Activated T-cell treated with anti-CD3 and anti-CD28 coated beads, Interleukin-2, amount 50 U/mL, for 72 hours (primary cell): ENCODE measurements at places on chromosomes 3 and 15. TPM values are rescaled to one million over a fixed set of nuclear protein-coding genes. Genes with fewer than 3 reads are reported as not detected.

GRCh38 chr3:176395240-176395639, 802.0 kb downstream of the TBL1XR1 start:
- no peak for DNase-seq

DNA sequence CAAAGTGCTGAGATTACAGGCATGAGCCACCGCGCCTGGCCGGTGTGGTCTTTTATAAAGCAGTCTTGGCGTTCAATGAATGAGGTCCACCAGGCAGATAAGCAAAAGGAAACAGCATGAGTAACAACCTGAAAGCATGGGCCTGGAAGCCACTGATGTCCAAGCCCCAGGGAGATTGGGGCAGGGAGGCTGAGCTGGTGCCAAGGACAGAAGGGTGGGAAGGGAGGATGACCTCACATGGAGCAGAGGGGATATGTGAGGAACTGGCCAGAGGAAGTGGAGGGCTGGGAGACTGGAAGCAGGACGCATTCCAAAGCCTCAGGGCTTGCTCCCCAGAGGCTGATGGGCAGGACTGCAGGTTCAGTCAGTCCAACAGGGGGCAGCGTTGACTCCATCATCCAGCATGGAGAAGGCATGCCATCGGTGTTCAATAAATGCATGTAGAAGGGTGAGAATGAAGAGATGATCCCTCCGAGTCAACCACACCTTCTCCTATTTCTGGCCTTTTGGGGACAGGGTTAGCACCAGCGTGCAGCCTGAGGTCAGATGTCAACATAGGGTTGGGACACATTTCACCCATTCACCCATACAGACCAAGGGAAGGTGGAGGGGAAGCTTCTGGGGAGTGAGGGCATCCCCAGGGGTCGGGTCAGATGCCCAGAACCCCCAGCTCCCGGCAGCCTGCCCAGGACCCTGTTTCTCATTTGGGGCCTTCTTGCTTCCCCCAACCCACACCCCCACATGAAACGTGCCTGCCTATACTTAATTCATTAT, 14.8 kb downstream of the MYL3 start:
- DNase-seq, result peak; percentile 46

DNA sequence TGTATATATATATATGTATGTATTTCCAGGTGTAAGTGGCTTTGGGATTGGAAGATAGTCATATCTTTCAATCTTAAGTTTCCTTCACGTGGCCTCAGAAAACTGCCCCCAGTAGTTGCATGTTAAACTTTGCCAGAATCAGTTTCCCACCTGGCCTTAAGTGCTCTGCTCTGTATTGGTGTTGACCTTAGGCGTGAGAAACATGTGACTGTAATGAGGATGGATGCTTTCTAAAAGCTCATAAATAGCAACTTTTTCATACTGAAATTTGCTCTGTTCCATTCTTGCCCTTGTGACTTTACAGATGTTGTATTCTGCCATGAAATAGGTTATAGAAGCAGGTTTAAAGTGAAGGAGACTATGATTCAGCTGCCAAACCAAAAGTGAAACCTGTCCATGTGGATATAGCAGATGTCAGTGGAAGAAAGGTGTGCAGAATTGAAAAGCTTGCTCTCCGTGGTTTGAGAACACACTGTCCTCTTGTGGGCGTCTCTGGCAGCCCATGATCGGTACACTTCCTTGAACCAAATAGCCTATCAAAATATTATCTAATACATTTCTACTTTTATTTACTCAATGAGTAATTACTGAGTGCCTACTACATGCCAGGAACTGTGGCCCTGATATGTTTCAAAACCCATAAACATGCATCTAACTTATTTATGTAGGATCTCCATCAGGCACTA, 15.8 kb downstream of the SCG5 start:
- DNase-seq, result no peak

GRCh38 chr15:77823736-77824135, 191.0 kb upstream of the LINGO1 start:
- DNase-seq, result no peak

DNA sequence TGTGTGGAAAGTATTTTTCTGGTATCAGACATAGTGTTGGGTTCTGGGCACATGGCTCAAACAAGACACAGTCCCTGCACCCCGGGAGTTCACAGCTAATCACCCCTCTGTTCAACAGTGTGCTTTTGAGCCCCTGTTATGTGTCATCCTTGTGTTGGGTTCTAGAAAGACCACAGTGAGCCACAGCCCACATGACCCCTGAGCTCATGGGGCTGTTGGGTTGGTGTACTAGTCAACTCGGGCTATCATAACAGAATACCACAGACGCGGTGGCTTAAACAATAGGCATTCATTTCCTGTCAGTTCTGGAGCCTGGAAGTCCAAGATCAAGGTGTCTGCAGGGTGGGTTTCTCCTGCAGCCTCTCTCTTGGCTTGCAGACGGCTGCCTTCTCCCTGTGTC, 100.0 kb downstream of the DNAJB8 start:
- DNase-seq, result no peak

DNA sequence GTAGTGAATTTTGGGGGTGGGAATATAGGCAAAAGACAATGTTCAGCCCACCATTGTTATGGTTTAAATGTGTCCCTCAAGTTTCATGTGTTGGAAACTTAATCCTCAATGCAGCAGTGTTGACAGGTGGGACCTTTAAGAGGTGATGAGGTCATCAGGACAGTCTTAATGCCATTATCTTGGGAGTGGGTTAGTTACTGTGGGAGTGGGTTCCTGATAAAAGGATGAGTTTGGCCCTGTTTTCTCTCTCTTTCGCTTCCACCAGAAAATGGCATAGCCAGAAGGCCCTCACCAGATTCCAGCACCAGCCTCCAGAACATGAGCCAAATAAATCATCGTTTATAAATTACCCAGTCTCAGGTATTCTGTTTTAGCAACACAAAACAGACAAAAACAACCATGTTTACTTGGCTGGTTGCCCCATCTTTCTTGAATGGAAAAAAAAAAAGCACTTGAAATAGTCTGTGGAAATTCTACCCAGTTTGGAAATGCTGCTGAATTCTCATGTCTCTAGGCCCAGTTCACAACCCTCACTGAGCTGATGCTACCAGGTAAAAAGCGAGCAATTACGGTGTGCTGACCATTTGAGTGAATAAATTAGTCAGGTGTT, 31.0 kb upstream of the MFSD1 start:
- no peak for DNase-seq

GRCh38 chr3:64395490-64395889, 170.2 kb upstream of the PRICKLE2 start:
- DNase-seq, result no peak

DNA sequence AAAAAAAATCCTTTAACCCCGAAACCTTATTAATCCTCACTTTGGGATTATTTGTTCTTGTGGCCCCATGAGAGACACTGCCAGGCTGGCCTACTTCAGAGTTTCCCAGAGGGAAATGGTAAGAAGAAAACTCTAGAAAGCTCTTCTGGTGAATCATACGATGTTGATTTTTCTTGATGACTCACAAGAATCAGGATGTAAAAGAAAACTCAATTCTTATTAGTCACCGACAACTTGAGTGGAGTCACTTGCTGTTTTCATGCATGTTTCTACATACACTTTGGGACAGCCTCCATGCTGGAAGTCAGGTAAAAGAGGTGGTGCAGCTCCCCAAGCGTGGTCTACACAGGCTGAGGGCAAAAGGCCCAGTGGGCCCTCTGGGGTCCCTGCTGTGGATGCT, 42.8 kb downstream of the MYO5C start:
- DNase-seq, result no peak

GRCh38 chr3:24714436-24714835, 219.8 kb upstream of the THRB start:
- DNase-seq, result no peak

- DNase-seq, result no peak
Observed at GRCh38 chr15:36877796-36878683, 222.3 kb downstream of the MEIS2 start.

DNA sequence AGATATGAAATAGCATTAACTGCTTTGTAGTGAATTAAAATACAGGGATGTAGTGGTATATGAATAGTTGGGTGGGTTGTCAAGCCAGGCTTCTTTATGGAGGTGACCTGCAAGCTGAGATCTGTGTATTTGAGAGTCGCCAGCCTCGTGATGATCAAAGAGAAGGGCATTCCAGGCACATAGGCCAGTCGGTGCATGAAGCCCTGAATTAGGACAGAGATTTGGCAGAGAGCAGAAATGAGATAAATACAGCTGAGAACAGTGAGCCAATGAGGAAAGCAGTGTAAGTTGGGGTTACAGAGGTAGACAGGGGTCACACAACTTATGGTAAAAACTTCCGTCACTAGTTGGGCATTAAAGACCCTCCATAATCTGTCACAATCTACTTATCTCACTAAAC, 641.9 kb downstream of the OTOL1 start:
- DNase-seq, result no peak

DNA sequence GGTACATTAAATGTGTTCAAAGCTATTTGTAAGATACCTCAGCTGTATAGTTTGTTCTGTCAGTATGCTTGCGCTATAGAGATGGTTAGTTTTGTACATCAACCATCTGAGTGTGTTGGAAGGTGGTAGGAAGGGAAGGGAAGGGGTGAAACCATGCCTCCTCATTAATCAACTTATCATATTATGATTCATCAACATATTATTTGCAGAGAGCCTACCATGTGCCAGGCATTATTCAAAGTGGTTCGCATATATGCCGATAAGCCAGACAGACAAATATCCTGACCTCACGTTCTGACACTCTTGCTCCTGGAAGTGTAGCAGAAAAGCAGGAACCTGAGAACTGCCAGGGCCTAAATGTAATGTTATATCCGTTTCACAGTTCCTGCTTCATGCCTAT, 248.1 kb upstream of the NR2E3 start:
- DNase-seq, result no peak

GRCh38 chr3:124451630-124452317, 278.5 kb upstream of the UMPS start:
- no peak for DNase-seq

Gene ADGRG7
- total RNA-seq, result not detected

Gene VGLL3
- total RNA-seq, result not detected

Gene PLSCR5
- total RNA-seq, result not detected

Gene RASGRP1
- 173 TPM for total RNA-seq

Gene CYP8B1
- not detected for total RNA-seq
